ENCODE measurements at places on chromosomes 2 and 18.

DNA sequence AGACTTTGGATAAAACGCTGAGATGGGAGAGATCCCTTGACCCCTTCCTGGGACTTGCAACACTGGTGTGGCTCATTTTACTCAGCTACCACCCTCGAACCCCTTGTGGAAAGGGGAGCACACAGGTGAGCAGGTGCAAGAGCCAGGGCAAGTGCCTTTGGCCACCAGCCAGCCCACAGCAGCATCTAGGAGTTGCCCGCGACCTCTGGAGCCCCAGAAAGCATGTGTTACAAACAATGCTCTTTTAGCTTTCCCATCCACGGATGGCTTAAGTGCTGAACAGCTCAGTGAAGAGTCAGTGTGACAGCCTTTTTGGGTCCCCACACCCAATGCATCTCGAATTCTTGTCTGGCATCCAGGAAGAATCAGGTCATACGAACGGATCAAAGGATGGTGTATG, 197.8 kb downstream of the MEMO1 start:
- no peak for DNase-seq

- no peak for DNase-seq
Observed at GRCh38 chr2:5410991-5411700, 281.0 kb upstream of the SOX11 start.

DNA sequence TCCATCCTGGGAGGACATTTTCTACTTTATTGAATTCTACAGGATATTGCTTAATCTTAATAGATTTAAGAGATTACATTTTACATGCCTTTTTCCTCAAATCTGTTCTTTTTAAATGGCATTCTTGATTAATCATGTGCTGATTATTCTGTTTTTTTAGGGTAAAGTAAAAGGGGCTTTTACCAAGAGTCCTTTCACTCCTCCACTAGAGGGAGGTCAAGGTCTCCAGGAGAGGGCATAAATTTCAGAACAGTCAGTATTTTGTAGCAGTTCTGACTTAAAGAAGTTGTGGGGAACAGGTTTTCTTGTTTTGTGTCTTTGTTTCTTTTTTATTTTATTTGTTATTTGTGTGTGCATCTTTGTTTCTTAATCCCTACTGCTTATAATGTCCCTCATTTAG, 25.4 kb downstream of the WDR75 start:
- peak; percentile 66 for DNase-seq

GRCh38 chr2:76415821-76416220, 705.1 kb upstream of the GCFC2 start:
- DNase-seq, result no peak

GRCh38 chr18:58761241-58761969, 90.1 kb downstream of the MALT1 start:
- DNase-seq, result no peak

DNA sequence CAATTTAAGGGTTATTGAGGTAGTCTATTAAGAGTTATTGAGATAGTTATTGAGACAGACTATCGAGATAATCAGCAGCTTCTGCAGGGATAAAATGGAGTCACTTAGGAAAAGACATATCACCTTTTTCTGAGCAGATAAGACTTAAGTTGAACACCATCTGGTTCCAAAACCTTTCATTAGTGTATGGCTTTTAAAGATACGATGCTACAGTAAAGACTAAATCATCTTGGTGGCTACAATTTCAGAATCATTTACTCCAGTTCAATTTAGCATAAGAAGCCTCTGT, 68.6 kb upstream of the DNAJC10 start:
- no peak for DNase-seq

DNA sequence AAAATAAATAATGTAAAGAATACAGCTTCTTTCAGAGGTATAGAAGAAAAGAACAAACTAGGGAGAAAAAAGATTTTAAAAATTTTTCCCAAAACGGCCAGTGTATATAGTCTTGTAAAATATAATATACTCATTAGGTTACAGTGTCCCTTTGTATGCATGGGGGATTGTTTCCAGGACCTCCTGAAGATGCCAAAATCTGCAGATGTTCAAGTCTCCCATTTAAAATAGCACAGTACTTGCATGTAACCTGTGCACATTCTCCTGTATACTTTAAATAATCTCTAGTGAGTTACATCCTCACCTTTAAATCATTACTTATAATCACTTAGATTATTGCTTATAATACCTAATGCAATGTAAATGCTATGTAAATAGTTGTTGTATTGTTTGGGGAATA, 80.6 kb upstream of the LRRTM4 start:
- DNase-seq, result no peak

DNA sequence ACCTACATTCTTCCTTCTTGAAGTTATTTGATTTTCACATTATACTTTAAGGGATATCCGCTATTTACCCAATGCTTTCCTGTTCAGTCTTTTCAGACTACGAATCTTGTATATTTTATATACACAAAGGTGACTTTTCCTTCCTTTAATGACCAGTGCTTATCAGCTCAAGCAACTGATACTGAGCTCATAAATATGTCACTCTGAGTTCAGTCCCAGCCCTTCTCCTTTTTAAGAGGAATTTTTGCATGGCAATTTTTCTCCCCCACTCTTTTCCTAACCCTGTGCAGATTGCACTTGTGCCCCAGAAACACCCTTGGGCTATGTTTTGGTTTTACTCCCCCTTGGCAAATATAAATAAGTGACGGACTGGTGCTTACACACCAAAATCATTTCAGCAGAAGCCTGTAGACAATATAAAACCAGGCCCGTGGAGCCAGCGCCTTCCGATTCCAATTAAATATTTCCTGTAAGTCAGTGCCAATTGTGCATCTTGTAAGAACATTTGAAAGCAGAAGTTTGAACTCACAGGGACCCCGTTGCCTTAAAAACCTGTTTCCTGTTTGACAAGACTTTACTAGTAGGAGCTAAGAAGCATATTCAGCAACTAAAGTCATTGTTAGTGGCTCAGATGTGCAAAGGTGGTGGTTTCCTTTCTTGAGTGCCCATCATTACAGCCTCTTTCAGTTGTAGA, 66.3 kb upstream of the GATA6 start:
- no peak for DNase-seq

GRCh38 chr2:55403256-55403998, 16.2 kb downstream of the CCDC88A start:
- DNase-seq, result no peak

GRCh38 chr2:230677201-230677946, 35.3 kb upstream of the CAB39 start:
- no peak for DNase-seq

GRCh38 chr2:29033172-29033571, 41.2 kb downstream of the PCARE start:
- no peak for DNase-seq

DNA sequence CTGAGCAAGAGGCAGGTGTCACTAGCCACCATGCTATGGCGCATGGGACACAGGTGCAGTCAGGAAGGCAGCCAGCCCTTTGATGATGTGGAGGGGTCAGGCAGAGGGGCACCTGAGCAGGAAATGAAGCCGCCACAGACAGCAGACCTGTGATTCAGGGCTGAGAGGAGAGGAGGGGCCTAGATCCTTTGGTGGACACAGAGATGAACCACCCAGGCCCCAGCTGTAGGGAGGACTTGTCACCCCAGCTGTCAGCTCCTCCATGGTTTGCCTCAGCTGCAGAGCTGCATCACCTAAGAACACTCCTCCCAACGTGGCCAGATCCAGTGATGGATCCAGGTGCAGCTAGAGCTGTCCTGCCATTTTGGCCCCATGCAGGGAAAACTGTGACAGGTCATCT, 11.6 kb downstream of the ASB18 start:
- DNase-seq, result no peak

GRCh38 chr2:207112785-207113184, 53.0 kb downstream of the KLF7 start:
- DNase-seq, result no peak

DNA sequence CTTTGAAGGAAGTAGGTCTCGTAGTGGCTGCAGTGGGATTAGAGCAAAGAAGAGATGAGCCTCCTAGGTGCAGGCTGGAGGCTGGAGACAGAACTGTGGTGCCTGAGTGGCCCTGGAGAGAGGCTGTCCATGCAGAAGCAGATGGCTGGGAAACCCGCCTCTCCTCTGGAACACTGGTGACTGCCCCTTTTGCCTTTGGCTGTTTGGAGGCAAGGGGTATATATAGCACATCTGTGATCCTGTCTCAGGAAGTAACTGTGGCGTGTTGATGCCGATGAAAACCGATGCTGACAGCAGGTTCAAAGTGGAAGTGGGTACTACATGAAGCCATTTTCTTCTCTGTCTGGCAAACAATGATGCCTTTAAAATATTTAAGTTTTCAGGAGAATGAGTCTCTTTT, 43.5 kb downstream of the SLC9A2 start:
- no peak for DNase-seq

DNA sequence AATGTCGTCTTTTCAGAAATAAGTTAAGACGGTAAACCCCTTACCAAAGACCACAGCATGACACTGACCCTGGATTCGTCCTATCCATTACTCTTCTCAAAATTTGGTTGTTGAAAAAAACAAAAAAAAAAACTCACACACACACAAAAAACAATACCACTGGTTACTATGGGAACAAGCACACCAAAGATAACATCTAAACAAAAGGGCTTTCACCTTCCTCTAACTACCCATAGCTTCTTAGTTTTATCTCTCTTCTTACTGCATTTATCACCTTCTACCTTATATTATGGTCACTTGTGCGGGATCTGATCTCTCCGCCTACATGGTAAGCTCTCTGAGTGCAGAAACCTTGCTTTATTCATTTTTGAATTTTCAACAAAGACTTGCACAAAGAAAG, 192.7 kb downstream of the STK39 start:
- no peak for DNase-seq

GRCh38 chr2:46970334-46971288, 55.0 kb upstream of the MCFD2 start:
- peak; percentile 64 for DNase-seq

DNA sequence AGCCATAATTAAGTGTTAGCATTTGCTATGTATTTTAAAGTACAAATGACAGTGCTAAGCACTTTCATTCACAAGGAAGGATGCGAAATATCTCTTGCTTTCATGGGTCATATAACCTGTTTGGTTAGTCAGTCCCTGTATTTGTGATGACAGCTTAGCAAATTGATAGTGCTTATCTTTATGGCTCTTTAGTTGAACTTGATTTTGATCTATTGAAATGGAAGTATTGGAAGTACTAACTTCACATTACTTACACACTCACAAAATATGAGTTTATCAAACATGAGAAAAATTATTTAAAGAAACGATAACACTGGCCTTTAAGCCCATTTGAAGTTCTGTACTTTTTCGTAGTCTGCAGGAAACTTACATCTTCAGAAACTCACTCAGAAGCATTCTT, 97.4 kb upstream of the NEUROD1 start:
- no peak for DNase-seq

GRCh38 chr18:9722691-9723090, 14.6 kb downstream of the RAB31 start:
- DNase-seq, result peak; percentile 72
